Stimulated activated CD4-positive, alpha-beta T cell treated with anti-CD3 and anti-CD28 coated beads, Interleukin-12 subunit alpha, Interleukin-12 subunit beta, amount 100 ng/mL, for 4 hours (primary cell): ENCODE measurements at places on chromosomes 6 and 20.

- DNase-seq, result no peak
These were observed 11.8 kb downstream of the GNAS start for GRCh38 chr20:58864346-58864745.

DNA sequence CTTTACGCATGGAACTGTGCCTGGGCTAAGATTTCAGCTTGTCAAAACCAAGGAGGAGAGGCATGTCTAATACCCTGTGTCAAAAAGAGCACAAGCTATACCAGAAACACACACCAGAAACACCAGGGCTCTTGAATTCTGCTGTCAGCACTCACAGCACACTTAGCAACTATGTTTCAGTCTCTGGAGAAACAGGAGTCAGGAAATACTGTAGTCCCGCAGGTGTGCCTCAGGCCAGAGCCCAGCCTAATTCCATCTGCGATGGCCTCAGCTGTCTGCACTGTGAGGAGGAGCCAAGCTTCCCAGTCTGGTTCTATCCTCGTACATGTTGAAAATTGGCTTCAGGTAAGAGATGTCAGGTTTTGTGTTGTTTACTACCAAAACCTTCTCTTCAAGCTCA, 31.6 kb downstream of the MTRES1 start:
- DNase-seq, result no peak

- DNase-seq, result no peak
These were observed 794.3 kb downstream of the PHF3 start for GRCh38 chr6:64429926-64430325.

- DNase-seq, result no peak
These were observed 410.4 kb downstream of the MAFB start for GRCh38 chr20:40278673-40279072.

GRCh38 chr6:97594844-97595243, 311.8 kb upstream of the MMS22L start:
- no peak for DNase-seq

- DNase-seq, result no peak
These were observed 65.7 kb downstream of the NKAIN2 start for GRCh38 chr6:123869334-123869733.

- no peak for DNase-seq
These were observed 44.7 kb upstream of the ADIG start for GRCh38 chr20:38536310-38536709.

- DNase-seq, result no peak
These were observed 10.6 kb downstream of the TAAR1 start for GRCh38 chr6:132648356-132648755.

GRCh38 chr6:163100259-163100658, 314.3 kb upstream of the QKI start:
- no peak for DNase-seq

GRCh38 chr20:23325107-23325506, 25.5 kb upstream of the NXT1 start:
- DNase-seq, result no peak

- no peak for DNase-seq
These were observed 76.8 kb downstream of the NCOA7 start for GRCh38 chr6:125867483-125867942.

DNA sequence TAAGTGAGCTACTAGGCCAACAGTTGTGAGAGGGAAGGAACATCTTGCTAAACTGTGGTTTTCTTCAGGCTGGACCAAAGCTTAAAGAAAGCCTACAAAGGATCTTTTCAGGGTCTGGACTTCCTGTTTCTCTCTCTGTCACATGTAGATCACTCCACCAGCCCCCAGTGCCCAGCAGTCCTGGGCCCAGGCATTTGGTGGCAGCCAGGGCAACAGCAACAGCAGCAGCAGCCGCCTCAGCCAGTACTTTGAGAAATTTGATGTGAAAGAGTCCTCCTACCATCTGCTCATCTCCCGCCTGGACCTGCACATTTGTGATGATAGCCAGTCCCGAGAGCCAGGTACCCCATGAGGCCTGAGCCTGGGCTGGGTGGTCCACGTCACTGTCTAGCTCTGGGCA, 44.1 kb downstream of the BLTP3A start:
- no peak for DNase-seq

DNA sequence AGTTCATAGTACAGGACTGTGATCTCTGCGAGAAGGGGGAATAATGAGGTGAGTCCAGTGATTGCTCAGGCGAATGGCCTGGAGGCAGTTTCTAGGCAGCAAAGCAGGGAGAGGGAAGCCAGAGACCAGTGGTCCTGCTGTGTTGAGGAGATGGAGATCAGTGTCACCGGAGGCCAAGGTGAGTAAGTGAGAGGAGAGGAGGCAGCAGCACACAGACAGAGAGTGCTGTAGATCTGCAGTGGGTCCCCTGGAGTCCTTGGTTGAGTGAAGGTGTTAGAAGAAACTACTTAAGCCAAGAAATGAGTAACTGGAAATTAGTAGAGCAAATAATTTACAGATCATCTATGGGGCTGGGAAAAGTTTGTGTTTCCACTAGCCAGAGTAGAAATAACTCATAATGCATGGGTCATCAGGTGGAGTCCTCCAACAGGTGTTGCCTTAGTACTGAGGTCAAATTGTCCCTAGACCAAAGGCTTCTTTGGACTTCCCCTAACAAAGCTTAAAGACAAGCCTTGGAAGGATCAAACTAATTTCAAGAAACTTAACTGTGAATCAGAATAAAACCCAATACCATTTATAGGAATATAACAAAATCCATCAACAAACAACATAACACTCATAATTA, 13.6 kb downstream of the HEBP2 start:
- no peak for DNase-seq

DNA sequence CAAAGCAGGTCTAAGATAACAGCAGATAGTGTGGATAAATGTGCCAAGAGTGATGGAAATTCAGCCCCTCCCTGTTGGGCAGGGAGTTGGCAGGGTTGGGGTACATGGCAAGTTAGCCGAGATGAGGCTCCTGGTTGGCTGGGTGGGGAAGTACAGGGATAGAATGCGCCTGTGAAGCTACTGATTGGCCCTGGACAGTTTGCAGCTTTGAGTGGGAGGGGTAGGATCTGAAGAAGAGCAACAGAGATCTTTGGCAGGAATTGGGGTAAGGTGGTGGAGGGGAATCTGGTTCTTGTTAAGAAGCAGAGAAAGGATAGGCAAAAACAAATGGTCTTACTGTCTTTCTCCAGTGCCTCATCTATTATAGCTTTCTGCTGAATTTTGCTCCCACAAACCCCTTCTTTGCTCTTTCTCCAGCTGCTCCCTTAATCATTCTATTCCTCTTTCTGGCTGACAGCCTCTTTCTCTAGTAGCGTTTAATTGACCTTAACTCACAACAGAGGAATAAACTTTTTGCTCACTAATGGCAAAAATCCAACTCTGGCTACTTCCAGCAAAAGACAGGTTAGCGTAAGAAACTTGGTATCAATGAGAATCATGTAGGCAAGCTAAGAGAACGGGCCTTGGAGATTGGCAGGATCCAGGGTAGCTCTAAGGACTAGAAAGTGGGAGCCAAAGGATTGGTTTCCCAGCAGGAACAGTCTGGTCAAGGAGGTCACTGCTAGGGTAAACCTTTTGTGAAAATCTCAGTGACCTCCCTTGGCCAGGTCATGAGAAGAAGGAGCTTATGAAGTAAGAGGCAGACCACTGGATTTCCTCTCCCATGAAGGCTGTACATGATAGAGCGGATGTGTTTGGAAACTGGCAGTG, 86.3 kb upstream of the CARMIL1 start:
- DNase-seq, result no peak

GRCh38 chr6:70763754-70764510, 96.2 kb downstream of the SMAP1 start:
- no peak for DNase-seq

- no peak for DNase-seq
These were observed 171.3 kb upstream of the KCNK16 start for GRCh38 chr6:39493777-39494176.

GRCh38 chr6:129073051-129073450, 190.1 kb downstream of the LAMA2 start:
- no peak for DNase-seq

DNA sequence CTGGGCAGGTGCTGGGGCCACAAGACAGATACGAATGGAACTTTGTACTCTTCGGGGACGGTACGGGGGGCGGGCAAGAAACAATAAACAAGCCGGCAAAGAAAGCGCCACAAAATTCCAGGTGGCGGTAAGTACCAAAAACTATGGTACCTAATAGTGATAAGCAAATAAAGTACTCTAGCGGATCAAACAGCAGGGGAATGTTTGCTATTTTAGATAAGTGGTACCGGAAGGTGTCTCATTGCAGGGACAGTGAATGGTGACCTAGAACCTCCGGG, 15.1 kb upstream of the RIPK1 start:
- DNase-seq, result no peak

DNA sequence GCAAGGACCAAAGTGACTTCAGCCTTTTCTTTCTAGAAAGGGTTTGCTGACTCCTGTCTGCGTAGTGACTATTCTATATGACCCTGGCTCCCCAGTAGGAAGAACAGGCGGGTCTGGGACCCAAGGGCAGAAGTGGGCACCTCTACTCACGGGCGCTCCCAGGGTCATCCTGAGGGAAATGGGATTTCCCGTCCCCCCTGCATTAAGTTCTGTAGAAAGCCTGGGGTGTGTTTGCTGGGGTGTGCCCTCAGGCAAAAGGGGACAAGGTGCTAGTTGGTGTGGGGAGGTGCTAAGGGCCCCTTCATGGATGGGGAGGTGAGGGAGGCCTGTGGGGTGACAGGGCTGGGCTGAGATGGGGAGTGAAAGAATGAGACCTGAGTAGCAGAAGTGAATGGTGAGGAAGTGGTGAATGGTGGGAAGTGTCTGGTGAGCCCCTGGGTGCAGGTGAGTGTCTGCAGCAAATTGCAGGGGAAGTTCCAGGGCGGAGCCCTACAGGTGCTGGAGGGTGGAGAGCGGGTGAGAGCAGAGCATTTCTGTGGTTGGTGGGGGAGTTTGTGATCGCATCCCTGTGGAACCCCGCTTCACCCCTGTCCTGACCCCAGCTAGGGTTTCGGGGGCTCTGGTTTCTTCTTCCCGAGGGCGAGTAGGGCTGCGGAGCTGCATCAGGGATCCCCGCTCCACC, 21.1 kb downstream of the RAET1L start:
- no peak for DNase-seq

DNA sequence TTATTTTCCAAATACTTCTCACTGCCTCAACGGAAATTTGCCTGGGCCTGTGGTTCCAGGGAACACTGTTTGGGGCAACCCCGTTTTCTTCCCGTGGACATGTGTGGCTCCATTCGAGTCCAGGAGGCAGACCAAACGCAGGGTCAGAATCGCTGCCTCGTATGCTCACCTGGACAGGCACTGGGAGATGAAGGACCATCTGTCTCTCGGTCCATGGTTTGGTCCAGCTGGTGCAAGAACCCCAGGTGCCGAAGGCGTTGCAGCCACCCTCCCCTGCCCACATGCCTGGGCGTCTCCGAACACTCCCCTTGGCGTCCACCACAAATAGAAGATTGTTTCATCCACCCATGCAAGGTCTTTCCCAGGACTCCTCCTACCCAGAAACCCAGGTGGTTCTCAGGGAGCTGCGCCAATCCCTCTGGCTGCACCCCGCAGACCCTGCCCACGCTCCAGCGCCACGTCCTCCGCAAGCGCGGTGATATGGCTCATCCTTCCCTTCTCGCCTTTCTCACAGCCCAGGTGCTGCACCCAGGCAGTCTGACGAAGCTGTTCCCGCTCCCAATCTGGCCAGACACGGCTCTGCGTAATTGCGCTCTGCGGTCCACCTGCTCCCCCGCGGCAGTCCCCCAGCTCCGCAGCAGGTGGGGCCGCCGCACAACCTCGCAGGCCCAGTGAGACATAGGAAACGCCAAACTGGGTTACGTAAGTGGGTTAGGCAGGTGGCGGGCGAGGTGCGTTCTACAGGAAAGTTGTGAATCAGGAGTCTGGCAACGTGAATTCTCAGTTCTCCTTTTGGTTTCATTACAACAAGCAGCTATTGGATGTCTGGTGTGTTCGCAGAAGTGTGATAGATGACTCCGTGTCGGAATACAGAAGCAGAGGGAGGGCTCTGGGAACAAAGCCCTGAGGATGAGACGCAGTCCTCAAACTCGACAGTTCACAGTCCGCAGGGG, 146.2 kb upstream of the ECI2 start:
- peak; percentile 6 for DNase-seq

GRCh38 chr20:58571356-58571692, 56.1 kb upstream of the APCDD1L start:
- DNase-seq, result no peak

DNA sequence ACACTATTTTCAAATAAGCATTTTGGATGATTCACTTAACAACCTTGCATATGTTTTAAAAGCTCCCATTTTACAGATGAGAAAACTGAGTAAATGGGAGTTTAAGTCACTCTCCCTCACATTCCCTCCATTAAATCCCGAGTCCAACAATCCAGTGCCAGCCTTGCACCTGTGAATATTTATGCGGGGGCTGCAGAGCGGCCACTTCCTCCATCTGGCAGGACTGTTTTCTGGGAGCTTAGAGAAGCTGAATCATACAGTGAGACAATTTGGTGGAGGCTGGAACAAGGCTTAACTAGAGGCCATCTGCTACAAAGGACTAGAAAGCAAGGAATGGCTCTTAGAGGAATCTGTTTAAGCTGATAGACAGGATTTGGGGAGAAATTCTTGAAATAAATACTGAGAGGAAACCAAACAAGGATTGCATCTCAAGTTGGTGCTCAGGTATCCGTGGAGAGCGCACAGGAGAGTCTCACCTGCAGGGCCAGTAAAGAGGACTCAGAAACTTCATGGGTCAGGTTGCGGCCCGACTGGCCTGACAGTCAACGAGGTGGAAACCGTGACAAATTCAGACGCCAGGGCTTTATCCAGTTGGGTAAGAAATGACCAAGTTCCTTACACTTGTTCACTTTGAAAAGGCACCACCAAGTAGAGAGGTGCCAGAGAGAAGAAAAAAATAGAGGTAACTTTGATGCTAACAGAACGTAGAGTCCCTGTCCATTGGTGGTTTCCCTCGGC, 478.5 kb downstream of the QKI start:
- DNase-seq, result no peak

GRCh38 chr6:36028877-36029324, 1.3 kb downstream of the MAPK14 start:
- DNase-seq, result peak; percentile 70

GRCh38 chr6:24358219-24358821, 461 bp upstream of the DCDC2 start:
- no peak for DNase-seq

DNA sequence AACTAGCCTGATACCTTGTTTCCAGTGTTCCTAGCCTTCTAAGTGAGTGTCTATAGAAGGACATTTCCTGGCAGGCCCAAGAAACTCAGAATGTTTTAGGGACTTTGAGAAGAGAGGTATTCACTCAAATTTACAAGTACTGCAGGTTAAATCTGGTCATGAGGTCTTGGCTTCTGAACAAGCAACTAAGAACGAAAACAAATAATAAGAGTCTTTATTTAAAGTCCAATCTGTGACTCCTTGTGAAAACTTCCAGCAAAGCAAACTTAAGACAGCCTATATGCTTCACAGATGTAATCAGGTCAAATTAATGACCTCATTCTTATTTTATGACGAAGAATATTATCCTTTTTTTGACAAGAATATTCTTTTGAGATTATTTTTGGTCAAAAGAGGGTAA, 79.4 kb upstream of the PRSS16 start:
- DNase-seq, result no peak

GRCh38 chr6:37570482-37571133, 70.9 kb upstream of the CCDC167 start:
- DNase-seq, result no peak
